ENCODE measurements at places on chromosomes 5 and 9.

DNA sequence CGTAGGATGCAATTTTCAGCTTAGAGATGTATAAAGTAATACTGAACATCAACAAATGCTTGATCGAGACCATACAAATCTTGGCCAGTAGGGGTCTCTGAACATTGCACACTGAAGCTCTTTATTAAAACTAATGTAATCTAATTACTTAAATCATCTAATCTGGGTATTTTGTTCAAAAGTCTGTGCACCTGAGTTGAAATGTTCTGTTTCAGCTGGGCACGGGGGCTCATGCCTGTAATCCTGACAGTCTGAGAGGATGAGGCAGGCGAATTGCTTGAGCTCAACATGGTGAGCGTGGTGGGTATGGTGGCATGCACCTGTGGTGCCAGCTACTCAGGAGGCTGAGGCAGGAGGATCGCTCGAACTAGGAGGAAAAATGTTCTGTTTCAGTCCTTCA is 41.0 kb downstream of the ESM1 start:
- peak; percentile 20 for DNase-seq

DNA sequence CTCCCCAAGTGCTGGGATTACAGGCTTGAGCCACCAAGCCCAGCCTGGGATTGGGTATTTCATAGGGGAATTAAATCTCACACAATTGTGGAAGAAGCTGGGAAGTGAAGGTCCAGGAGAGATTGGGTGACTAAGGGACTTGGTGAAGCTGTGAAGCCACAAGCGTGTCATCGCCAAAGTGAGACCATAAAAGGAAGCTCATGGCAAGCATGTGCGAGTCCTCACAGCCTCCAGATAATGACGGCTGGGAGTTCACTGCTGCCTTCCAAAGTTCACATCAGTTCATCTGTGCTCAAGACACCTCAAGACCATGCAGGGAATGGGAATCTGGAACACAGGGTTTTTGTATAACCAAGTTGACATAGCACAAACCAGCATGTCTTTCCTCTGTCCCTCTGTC is 210.6 kb downstream of the MARCHF11 start:
- DNase-seq: no peak

GRCh38 chr5:86360801-86361200 is 256.9 kb upstream of the COX7C start:
- DNase-seq: no peak

- no peak for DNase-seq
Measured at GRCh38 chr9:99814359-99814758, 7.3 kb upstream of the NR4A3 start.

DNA sequence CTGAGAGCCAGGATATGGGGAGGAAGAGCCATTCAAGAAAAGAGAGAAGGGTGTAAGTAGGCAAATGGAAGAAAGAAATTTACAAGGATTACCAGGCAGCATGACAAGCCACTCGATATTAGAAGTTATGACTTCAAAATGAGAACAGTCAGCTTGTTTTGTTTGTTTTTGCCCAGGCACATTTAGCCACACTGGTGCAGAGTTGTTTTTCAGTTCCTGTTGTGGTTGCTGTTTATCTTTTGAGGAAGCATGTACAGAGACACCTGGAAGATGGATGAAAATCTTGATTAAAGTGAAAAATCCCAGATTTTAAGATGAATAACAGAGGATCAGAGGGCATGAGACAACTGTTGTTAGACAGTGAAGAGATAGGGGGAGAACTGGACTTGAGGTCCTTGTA is 199.1 kb downstream of the MTRR start:
- no peak for DNase-seq

GRCh38 chr9:17723656-17724055 is 144.8 kb downstream of the SH3GL2 start:
- DNase-seq: no peak

GRCh38 chr5:132526974-132527564 is 16.3 kb downstream of the IL5 start:
- DNase-seq: no peak

- no peak for DNase-seq
Measured at GRCh38 chr9:128416432-128417019, 4.1 kb upstream of the CERCAM start.

DNA sequence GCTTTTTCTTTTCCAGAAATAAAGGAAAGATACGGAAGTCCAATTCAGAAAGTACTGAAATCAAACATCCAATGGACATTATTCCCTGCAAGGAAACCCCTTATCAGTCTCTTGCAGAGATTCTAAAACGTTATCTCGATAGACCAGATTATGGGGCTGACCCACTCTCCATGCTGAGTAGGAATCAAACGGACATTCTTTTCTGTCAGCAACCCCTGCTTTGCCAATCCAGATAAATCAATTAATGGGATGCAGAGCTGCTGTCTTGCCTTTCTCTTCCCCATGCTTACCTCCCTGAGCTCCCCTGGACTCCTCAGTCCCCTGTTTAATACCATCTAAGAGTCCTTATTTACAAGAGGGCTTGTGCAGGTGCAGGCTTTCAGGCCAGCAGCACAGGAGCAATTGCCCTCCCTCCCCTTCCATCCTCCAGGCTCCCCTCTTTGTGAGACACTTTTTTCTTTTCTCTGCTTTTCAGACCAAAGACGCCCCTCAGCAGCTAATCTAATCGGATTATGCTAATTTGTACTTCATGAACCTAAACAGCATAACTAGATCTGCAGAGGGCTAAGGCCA is 14.2 kb downstream of the TAL2 start:
- DNase-seq: no peak

GRCh38 chr5:156540491-156540890 is 213.5 kb downstream of the SGCD start:
- no peak for DNase-seq

GRCh38 chr5:117679046-117679445 is 1104.4 kb upstream of the SEMA6A start:
- no peak for DNase-seq

DNA sequence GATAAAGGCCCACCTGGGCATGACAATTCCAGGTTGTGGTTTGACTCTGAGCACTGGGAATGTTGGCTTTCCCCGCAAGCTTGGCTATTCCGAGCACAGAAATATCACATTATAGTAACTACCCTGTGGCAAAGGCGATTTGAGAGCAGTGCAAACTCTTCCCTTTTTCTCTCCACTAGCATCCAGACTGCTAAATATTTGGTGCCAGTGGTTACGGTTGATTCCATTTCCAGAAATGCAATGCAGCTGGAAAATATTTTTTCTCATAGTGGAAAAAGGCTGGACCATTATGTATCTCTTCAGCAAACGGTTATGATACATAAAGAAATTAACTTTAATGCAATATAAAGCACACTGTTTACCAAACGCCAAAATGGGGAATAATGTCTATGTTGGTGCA is 158.0 kb downstream of the ENC1 start:
- no peak for DNase-seq

DNA sequence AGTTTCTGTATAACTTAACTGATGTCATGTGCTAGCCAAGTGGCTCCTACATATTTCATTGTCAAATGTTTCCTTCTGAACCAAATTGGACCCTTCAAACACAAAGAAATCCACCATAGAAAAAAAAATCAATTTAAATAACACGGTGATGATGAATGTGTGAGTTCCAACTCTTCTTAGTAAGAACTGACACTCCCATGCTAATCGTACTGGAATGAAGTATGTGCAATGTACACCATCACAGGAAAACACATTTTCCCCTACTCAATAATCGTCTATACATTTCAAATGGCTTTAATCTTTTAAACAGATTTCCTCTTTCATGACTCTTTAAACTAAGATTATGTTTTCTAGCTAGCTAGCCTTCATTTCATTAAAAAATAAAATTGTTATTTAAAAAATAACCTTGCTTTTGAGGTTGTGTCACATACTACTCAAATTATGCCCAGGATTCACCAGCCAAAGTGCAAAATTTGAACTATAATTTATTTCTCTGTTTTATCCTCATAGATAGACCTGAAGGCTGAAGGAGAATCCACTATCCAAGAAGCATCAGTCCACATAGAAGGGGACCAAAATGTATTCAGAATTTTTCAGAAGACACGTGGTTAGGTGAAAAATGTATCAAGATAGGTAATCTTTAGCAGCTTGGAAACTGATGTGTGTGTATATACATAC is 131.0 kb upstream of the ITGA1 start:
- no peak for DNase-seq

- DNase-seq: no peak
Measured at GRCh38 chr5:85132269-85132668, 747.6 kb upstream of the EDIL3 start.

- DNase-seq: no peak
Measured at GRCh38 chr5:78837836-78838235, 147.3 kb downstream of the ARSB start.

GRCh38 chr5:144335561-144335960 is 164.9 kb downstream of the KCTD16 start:
- DNase-seq: no peak

GRCh38 chr5:98402130-98402529 is 371.3 kb upstream of the RGMB start:
- DNase-seq: no peak

DNA sequence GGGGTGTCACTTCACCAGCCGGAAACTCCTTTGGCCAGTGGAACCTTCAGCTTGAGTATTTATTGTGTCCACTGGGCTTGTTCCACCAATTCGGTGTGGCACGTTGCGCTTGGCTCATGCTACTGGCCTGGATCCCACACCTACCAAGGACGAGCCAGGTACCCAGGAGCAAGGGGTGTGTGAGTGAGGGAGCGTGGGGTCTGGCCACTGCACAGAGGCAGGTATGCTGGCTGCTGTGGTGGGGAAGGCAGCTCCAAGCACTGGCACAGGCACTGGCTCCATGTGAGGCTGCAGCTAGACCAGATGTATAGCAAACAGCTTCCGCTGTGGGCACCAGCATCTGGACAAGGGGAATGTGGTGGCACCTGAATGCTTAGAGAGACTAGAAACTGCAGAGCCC is 28.1 kb upstream of the CYLC2 start:
- no peak for DNase-seq

GRCh38 chr5:100464418-100464817 is 70.8 kb upstream of the FAM174A start:
- no peak for DNase-seq

GRCh38 chr9:127121628-127122175 is 733 bp downstream of the ANGPTL2 start:
- DNase-seq: no peak

- no peak for DNase-seq
Measured at GRCh38 chr5:34826347-34826746, 12.6 kb upstream of the TTC23L start.

DNA sequence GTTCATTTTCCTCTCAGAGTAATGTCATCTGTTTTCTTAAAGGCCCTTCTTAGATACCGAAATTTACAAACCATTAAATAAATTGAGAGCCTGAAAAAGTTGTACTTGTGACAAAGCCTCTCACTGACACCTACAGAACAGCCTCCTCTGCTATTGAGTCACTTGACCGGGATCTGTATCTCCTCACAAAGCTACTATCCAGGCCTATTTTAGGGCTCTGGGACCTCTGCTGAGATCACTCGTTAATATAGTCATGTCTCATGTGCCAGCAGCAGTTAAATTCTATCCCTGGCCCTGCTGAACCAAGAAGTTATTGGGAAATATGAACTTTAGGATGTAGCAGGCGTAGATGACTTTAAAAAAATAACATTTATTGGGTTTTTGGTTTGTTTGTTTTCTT is 31.1 kb downstream of the FBXO38 start:
- no peak for DNase-seq

- DNase-seq: no peak
Measured at GRCh38 chr5:39409033-39409432, 15.7 kb downstream of the DAB2 start.

DNA sequence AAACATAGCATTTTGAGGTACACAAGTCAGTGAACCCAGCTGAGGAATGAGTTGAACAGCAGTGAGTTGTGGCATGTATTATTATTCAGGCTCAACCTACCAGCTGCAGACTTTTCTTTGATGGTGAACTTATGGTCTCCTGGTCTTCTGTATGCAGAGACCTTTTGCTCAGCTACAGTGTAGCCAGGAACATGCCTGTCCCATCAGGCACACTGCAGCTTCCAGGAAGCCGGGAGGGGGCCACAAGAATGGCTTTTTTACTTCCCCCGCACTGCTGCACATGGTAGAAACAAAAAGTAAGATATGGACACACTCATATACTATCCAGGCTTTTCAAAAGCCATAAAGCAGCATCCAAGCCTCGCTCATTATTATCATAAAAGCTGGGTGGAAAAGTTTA is 65.3 kb upstream of the PLPP1 start:
- no peak for DNase-seq

- DNase-seq: peak; percentile 90
Measured at GRCh38 chr5:160506006-160507004, 84.7 kb downstream of the PTTG1 start.

DNA sequence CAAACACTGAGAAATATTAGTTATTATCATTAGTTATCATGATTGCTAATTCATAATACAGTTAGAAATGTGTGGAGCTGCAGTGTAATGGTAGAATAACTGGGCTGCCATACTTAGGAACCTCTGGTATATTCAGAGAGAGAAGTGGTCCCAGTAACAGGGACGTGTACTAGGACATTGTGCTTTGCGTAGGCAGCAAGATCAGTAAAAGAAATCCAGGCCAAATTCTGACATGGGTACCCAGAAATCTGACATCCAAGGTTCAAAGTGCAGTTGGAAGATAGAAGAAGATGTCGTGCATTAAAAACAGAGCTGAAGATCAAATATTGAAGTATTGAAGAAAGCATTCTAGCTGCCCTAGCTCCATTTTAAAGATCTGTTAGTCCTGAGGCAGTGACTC is 1160.7 kb upstream of the DMAC1 start:
- DNase-seq: no peak

Measured in hematopoietic multipotent progenitor cell (in vitro differentiated cells).